Stomach (tissue), 19 donors: ENCODE measurements at places on chromosomes 5 and 9. TPM values are rescaled to one million over a fixed set of nuclear protein-coding genes. Genes with fewer than 3 reads are reported as not detected.

DNA sequence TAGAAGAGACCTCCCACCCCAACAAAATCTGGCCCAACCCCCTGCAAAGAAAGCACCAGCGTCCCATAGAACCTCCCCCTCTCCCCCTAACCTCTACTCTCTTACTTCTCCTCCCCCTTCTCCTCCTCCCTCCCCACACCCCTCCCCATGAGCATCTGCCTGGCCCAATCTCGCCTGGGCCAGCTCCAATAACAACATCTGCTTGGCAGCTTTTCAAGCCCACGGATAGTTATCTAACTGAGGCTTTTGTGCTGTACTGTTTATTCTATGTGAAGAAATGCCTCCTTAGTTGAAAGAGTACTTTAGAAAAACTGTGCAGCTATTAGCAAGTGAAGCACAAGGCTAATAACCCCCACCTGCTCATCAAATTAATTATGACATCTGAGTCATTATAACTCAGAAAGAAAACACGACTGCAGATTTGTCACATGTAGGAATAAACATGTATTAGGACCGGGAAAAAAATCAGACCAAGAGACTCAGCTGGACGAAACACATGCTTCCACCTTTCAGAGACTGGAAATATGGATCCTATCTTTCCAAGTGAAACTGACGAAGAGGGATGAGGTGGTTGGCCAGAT, 42.8 kb downstream of the NFIB start:
- peak; percentile 92 for DNase-seq

DNA sequence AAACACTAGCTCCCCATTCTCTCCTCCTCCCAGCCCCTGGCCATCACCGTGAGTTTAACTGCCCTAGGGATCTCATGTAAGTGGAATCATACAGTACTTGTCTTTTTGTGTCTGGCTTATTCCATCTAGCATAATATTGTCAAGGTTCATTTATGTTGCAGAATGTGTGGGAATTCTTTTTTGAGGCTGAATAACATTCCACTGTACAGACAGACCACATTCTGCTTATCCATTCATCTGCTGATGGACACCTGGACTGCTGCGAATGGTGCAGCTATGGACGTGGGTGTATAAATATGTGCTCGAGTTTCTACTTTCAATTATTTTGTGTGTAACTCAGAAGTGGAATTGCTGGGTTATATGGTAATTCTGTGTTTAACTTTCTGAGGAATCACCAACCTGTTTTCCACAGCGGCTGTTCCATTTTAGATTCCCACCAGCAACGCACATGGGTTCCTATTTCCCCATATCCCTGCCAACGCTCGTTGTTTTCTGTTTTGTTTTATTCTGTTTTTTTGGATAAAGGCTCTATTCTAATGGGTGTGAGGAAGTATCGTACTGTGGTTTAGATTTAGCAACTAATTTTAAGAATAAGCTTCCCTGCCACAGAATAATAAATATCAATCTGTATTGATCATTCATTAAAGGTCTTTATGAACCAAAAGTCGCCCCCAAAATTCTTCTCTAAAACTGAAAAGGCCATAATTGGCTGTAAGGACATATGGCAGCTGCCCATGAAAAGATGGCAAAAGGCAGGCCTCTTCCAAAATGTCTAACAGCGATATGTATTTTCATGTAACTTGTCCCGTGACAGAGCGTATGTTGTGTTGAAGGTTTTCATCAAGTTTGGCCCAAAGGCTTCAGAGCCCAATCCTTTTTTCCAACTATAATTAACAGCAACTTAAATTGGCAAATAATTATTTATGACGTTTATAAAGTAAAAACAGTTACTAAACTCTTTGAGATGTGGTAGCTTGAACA, 70.3 kb downstream of the DAP start:
- DNase-seq, result no peak

- DNase-seq, result no peak
Measured at GRCh38 chr5:164153469-164154172, 648.2 kb downstream of the MAT2B start.

The PLAC8L1 gene
- total RNA-seq, result not detected

The GPR151 gene
- total RNA-seq, result not detected

The ANKRD18B gene
- not detected for total RNA-seq

DNA sequence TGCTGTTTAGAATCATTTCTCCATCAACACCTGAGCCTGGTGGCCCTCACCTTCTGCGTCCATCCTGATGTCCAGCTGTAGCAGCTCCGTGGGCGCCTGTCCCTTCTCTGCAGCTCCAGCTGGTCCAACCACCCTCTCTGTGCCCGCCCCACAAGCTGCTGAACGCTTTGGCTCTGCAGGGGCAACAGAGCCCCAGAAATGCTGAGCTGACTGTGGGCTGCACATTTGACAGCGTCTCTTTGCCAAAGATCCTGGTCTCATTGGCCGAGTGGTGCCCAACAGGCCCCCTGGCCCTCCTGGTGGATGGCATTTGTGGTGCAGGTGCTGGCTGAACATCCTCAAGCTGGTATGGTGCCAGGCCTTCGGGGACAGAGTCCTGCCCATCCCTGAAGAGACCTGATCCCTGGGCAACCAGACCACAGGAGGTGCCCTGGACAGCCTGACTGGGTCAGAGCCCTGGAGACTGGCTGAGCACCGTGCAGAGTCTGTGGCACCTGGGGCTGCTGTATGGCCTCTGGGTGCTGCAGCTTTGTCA, 25.3 kb upstream of the CEP72 start:
- no peak for DNase-seq

GRCh38 chr5:93899026-93899600, 157.7 kb upstream of the POU5F2 start:
- no peak for DNase-seq

DNA sequence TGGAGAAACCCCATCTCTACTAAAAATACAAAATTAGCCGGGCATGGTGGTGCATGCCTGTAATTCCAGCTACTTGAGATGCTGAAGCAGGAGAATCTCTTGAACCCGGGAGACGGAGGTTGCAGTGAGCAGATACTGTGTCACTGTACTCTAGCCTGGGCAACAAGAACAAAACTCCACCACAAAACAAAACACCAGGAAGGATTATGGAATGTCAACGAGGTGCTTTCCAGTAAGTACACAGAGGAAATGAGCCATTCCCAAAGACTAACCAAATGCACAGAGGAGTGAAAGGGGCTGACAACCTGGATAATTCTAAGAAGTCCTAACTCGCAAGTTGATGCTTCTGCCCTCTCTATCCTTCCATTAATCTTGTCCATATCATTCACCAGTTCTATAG, 126.1 kb upstream of the RETREG1 start:
- DNase-seq, result no peak

DNA sequence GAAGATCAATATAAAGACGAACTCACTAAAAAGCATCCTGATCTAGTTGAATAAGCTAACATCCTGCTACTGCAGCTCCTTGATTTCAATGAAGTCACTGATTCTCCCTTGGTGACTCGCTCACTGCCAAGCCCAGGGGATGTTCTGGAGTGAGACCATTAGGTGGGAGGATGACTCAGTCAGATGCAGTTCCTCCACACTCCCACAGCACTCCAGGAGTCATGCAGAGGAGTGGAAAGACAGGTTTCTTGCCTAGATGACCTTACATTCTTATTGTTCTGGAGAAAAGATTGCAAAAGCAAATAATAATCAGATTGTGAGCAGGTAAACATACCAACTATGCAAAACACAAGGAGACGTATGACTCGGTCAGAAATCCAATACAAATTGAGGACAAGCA, 15.3 kb downstream of the GCNT4 start:
- peak; percentile 65 for DNase-seq
